ENCODE measurements at places on chromosomes 1 and 21.
A peak's percentile ranks its signal among the peaks of the same experiment; 100 is the strongest.

DNA sequence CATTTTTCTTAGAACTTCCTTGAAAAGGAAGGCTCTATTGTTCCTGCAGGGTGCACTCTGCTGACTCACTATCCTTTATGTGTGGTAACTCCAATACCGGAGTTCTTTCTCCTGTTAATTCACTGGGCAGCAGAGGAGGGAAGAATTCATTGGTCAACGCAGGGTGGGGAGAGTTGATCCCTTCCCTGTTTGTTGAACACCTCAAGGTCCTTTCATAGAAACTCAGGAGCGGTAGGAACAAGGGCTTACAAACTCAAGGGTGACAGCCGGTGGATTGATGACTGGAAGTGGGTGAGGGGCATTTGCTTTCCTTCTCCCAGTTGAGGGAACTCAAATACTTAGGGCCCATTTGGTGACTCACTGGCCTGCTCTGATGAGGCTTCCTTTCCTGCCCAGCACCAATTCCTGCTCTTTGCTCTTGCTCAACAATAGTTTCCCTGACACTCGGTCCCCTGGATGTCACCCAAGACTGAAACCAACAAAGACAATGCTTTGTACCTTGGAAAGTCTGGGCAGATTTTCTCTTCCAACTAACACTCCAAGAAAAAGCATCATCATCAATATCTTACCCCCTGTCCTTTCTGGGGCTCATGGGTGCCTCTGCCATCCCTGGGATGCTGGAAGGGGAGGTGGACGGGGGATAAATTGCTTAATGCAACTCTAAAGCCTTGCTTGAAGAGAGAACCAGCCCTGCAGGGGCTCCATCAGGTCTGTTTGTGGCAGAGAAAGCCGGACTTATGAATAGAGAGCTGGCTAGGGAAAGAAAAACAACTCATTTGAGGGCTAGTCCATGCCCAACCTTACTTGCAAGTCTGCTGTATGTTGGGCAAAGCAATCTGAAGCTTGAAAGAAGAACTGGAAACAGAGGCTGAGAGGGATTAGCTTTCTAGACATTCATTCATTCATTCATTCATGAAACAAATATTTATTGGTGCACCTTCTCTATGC lies 9.3 kb downstream of the SLC26A9 start:
- no peak for DNase-seq

- peak; percentile 17 for DNase-seq
Observed at GRCh38 chr1:197692965-197693364, 82.3 kb downstream of the DENND1B start.

DNA sequence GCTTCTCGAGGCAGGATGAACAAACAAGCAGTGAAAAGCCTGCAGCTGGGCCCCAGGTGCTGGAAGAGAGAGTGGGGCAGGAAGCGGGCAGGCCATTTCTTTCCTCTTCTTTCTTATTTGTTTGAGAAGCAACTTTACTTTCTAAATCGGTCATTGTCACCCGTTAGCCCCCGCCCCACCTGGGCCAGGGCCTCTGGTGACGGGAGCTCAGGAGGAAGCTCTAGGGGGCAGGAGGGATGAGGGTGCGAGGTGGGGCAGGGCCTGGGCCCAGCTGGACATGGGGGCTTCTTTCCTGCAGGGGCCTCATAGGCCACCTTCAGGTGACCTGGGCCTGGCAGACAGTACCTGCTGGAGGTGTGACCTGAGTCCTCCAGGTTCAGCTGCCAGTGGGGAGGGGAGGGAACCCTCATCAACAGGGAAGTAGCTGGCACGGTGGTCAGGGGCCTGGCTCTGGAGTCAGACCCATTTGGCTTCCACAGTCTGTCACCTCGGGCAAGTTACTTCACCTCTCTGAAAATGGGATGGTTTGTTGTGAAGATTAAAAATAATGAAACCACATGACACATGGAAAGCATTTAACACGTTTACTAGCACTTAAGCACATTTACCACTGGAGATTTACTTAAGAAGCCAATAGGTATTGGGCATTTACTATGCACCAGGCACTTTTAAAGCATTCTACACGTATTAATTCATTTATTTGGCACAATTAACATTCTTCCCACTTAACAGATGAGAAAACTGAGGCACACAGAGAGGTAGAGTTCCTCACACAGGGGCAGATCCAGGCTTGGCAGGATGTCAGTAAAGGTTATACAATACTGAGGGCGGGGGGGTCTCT lies 54.1 kb upstream of the ID3 start:
- DNase-seq = no peak

GRCh38 chr1:113534875-113535274 lies 144.6 kb downstream of the MAGI3 start:
- DNase-seq = no peak

- DNase-seq = no peak
Observed at GRCh38 chr1:156160000-156160742, 6.8 kb downstream of the SEMA4A start.

GRCh38 chr1:184684285-184685074 lies 70.2 kb downstream of the EDEM3 start:
- no peak for DNase-seq

DNA sequence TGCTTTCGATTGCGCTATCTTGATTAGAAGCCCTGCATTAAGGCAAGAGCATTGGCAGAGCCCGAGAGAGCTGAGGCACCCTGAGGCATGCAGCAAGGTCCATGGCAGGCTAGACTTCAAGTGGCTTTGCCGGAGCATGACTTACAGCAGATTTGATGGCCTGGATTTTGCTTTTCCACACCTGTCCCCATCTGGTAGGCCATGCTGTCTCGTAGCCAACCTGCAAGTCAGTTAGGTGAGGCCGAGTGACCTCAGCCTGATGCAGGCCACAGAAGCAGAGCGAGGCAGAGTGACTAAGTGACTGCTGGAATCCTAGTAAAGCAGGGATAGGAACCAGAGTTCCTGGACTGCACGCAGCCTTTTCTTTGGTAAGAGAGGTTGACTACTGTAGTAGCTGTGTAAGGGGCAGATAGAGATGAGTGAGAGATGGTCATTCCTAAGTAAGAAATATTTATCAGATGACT lies 148.9 kb downstream of the PBX1 start:
- DNase-seq = peak; percentile 78

GRCh38 chr21:36024782-36025181 lies 35.5 kb downstream of the SETD4 start:
- DNase-seq = no peak

- DNase-seq = no peak
Observed at GRCh38 chr1:17236779-17237560, 11.9 kb upstream of the PADI3 start.

DNA sequence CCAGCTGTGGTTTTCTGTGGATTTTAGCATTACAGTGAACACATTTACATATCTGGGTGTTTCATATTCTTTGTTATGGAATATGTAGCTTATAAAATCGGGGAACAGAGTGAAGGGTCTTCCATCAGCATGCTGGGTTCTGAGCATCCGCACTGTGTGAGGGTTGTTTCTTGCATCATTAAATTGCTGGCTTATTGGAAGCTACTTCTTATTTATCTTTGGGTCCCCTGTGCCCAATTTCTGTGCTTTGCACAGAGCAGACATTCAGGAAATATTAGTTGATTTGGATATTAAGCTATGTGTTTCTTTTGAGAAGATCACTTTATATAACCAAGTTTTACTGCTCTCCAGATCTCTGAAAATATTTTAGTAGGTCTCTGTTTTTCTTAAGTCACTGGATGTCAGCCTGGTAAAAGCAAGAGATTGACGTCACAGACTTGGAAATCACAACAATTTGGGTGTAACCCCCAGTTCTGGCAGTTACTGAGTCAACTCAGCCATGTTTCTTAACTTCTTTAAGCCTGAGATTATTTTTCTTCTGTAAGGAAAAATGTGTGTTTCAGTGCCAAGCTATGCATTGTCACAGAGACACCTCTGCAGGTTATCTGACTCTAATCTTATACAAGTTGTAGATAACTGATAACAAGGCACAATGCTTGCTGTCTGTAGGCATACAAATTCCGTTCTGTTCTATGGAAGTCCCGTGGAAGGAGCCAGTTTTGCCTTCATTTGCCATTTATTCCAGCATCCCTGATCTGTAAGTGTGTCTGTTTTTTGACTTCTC lies 258.3 kb upstream of the KAZN start:
- DNase-seq = peak; percentile 20

- DNase-seq = no peak
Observed at GRCh38 chr1:160546942-160547341, 23.9 kb upstream of the SLAMF6 start.

- DNase-seq = peak; percentile 88
Observed at GRCh38 chr1:94713472-94714141, 106.5 kb upstream of the SLC44A3 start.

GRCh38 chr1:203359010-203359571 lies 8.2 kb upstream of the FMOD start:
- no peak for DNase-seq

DNA sequence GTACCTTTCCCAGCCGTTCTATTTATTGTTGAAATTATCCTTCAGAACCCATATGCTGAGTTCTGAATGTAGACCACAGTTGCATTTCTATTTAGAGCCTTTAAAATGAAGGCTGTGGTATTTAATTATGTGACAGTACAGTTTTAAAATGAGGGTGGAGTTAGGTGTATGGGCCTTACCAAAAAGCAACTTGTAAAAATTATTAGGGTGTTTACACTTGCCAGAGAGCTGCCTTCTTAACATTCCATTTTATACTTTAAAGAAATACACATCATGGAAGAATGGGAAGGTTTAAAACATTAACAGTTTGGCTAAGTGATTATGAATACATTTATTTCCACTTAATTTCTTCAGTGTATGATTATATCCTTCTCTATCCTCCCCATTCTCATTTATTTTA lies 75.7 kb downstream of the RASAL2 start:
- no peak for DNase-seq

DNA sequence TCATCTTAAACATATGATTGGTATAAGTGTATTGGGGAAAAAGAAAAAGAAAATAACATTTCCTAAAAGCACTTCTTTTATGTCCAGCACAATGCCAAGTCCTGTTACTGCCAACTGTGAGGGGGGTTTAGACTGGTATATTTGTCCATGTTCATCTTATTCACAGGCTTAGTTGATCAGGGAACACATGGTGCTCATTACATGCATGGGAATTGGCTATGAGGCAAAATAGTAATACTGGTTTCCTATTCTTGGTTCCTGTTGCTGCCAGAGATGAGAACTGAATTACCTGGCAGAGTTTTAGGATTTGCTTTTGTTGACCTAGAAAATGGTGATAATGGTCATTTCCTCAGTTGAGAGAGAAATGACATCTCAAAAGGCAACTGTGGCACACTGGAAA lies 398.8 kb downstream of the DUSP10 start:
- no peak for DNase-seq

DNA sequence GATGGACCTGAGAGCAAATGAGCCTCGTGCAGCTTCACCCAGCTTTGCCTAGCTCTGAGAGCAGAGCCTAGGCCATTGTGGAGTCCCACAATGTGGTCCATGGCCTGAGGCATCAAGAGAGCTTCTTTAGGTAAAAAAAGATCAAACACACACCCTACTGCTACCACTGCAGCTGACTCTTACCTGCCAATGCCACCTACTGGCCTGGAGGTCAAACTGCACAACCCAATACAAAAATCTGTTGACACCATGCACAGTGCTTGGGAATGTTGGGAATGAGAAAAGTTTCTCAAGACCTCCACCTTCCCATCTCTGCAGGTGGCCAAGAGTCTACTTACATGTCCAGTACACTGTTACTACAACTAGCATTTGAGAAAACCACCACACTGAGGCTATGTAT lies 60.6 kb downstream of the UCHL5 start:
- DNase-seq = no peak

GRCh38 chr1:58307431-58307830 lies 239.1 kb downstream of the OMA1 start:
- no peak for DNase-seq

DNA sequence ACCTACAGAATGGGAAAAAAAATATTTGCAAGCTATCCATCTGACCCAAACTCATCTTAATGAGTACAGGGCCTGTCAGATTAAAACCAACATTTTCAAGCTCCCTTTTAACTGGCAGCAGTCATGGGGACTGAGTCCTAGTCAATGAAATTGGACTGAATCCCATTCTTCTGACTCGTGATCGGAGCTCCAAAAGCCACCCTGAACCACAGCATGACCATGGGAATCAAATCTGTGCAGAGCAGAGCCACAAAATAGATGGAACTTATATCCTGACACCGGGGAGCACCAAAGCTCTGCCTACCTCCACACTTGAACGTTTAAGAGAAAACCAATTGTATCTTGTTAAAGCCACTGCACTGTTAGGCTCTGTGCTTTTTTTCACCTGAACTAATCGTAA lies 5.0 kb upstream of the RWDD3 start:
- DNase-seq = no peak

DNA sequence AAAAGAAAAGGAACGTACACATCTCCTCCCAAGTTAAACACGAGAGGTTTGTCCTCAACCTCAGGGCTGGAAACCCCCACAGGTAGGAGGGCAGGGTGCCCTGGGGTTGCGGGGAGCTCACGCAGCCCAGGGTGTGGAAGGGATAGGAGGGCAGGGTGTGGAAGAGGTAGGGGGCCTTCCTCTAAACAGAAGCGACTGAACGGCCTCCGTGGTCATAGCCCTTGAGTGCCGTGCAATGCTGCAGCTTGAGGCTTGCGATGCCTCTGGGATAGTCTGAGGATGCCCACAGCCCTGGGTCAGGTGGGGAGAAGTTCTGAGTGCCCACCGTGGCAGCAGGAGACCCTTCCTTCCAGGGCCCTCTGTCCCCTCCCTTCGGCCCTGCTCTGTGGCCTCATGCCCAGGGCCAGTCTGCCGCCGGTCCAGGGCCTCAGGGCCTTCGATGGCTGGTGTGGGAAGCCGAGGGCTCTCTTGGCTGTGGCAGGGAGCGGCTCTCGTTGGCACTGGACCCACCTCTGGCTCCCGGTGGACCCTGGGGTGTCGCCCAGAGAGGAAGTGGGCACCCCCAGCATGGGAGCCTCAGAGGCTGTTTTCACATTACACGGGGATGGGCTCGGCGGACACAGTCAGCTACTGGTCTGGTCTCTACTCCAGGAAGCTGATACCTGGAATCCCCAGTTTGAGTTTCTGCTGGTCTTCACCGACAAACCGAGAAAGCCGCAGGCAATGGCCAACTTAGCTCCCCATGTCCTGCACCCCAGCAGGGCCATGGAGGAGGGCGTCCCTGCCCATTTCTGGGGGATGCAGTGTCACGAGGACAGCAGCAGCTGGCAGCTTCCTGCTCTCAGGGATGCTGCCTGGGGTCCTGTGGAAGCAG lies 6.4 kb upstream of the CDK11B start:
- no peak for DNase-seq

- no peak for DNase-seq
Observed at GRCh38 chr1:69569576-69570328, 2.0 kb downstream of the LRRC7 start.

- DNase-seq = no peak
Observed at GRCh38 chr1:201538612-201539551, at the start of gene NAV1. Gene NAV1 (plus strand): TSS chr1:201539127. CDS start chr1:201622885, 83,758 bp downstream.

DNA sequence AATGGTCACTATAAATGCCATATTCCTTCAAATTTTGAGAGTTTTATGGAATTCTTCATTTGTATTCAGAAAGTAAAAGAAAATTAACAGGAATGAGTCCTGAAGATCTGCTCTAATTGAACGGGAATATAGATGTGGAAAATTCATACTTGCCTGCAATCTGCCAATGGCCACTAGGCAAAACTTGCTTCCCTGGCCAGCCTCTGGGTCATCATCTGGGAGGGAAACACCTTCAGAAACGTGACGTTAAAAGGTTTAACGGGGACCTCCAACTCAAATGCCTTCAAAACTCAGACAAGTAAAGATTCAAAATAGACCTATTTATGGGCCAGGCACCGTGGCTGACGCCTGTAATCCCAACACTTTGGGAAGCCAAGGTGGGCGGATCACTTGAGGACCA lies 21.7 kb upstream of the CTSK start:
- DNase-seq = no peak

- no peak for DNase-seq
Observed at GRCh38 chr21:30234050-30234449, 18.2 kb upstream of the CLDN8 start.

Data from AG09309 (cell line).